ACHN (cell line): ENCODE measurements at places on chromosomes 6 and 20.

DNA sequence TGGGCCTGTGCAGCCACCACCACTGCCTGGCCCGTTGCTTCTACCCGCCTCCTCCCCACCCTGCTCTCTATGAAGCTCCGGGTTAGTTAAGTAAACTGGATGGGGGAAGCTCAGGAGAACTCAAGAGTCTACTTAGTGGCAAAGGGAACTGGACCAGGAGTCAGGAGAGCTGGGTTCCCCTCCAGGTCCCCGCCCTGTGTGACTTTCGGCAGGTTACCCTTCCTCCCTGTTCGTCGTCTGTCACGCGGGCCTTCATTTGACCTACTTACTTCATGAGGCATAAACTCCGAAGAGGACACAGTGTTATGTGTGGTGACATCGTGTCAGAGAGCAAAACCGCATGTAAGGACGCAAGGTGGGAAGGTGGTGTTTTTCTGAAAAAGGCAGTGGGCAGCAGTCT is 75.3 kb downstream of the TCP11 start:
- DNase-seq, result no peak

- DNase-seq, result peak; percentile 74
Measured at GRCh38 chr6:138590796-138591709, 91.8 kb upstream of the NHSL1 start.

DNA sequence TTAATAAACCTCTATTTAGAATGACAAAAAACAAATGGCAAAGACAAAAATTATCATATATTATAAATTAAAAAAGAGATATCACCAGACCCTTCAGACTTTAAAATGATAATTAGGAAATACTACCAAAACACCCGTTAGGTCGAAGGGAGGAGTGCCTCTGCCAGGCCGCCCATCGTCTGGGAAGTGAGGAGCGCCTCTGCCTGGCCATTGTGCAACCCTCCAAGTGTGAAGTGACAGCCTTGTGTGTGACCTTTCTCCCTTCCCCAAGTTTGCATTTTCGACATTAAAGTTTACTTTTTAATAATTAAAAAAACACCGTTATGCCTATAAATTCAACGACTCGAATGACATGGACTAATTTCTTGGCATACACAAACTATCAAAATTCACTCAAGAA is 64.5 kb upstream of the TASP1 start:
- no peak for DNase-seq

GRCh38 chr20:63641792-63642523 is 11.3 kb downstream of the STMN3 start:
- DNase-seq, result peak; percentile 67
